KG1 (cell line): ENCODE measurements at places on chromosomes 6 and 20.

DNA sequence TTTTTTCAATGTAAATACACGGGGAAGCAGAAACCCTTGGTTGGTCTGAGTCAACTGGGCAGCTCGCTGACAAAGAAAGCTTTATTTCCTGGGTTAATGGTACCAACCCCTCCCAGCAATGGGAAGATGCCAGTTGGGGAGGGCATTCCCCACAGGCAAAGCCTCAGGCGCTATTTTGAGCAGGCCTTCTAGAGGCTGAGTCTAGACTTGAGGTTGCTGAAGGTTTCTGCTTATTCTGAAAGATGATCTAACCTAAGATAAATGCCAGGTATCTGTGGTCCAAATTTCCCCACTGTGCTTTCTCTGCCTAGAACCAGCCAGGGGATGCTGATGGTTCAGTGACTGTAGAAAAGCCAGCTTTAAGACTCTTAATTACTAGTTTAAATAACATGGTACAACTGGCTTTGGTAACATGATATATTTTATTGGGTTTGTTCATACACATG is 172.5 kb upstream of the JARID2 start:
- DNase-seq: no peak

GRCh38 chr6:149910721-149911151 is 12.2 kb downstream of the RAET1G start:
- no peak for DNase-seq

DNA sequence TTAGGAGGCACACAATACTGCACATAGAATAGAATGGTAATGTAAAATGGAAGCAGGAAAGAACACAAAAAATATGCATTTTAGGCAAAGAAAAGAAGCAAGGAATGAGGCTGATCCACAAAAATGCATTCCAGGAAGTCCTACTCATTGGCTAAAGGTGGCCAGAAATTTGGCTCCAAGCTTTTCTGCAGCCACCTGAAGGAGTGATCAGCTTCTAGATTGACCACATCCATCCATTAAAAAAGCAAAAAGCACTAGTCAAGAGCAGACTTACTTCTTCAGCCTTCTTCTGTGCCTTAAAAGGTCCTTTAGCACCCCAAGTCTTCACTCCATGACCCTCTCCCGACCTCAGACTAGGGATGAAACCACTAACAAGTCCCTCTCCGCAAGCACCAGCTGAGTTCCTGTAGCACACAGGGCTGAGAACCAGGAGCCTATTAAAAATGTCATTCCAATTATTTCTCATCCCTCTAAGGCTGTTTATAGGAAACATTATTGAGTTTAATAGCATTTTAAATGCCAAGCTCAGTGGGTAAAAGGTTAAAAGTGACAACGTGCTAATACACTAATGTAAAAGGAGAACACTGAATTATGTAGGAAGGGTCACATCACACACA is 36.5 kb downstream of the TRAM2 start:
- DNase-seq: no peak

GRCh38 chr6:46638650-46639049 is 14.0 kb downstream of the CYP39A1 start:
- DNase-seq: no peak

- peak; percentile 19 for DNase-seq
Observed at GRCh38 chr6:25017932-25018567, 82.3 kb upstream of the RIPOR2 start.

GRCh38 chr6:124722141-124722878 is 239.9 kb upstream of the RNF217 start:
- no peak for DNase-seq
